ENCODE measurements at places on chromosomes 7 and 10.
A peak's percentile ranks its signal among the peaks of the same experiment; 100 is the strongest.

DNA sequence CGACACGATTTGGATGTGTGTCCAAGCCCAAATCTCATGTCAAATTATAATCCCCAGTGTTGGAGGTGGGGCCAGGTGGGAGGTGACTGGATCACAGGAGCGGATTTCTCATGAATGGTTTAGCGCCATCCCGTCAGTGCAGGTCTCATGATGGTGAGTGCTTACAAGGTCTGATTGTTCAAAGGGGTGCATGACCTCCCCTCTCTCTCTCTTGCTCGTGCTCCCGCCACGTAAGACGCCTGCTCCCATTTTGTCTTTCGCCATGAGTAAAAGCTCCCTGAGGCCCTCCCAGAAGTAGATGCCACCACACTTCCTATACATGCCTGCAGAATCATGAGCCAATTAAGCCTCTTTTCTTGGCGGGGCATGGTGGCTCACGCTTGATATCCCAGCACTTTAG lies 71.5 kb upstream of the NANOS1 start:
- DNase-seq = no peak

DNA sequence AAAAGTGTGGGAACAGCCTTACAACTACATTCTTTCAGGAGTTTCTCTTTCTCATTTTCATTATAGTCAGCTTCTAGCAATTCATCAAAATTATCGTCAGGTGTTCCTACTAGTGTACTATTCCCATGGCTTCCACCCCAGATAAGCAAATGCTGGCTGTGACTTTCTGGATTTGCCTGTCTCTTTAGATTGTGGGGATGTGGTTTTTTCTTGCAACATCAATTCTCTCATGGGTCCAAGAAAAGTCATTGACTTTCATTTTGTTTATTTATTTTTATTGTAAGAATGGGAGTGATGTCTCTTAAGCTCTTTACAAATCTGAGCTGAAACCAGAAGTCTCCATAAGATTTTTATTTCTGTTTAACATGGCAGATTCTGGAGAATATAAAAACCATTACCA lies 349.7 kb upstream of the SEMA3C start:
- DNase-seq = no peak

- DNase-seq = no peak
Measured at GRCh38 chr10:101839416-101840063, 4.1 kb downstream of the KCNIP2 start.

- no peak for DNase-seq
Measured at GRCh38 chr10:15158972-15159371, 9.5 kb downstream of the NMT2 start.

GRCh38 chr7:82443547-82444219 lies at the start of gene CACNA2D1:
TSS of gene CACNA2D1 (minus strand) at chr7:82443777.
- DNase-seq = peak; percentile 92

DNA sequence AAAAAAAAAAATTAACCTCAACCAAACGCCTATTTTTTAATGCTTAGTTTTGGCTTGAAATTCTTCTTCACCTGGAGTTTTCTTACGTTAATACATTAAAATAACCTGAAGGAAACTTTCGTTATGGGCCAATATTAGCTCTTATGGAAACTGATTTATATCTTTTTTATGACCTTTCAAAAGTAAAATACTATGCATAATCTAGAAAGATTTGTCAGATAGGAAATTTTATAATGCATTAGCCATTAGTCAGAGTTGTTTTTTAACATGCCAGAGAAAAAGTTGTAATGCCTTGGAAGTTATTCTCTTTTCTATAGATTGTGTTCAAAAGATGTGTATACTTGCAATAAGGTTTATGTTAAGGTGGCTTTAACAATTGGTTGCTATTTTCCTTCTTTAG lies 34.3 kb upstream of the ARL4A start:
- no peak for DNase-seq

DNA sequence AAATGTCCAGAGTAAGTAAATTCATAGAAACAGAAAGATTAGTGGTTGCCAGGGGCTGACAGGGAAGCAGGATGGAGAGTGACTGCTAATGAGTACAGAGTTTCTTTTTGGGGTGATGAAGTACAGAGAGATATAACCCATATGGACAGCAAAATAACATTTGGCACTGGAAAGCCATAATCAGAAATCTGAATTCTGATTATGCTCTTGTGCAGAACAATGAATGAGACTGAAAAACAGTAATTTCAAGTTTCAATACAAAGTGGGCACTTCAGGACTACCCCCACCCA lies 4.5 kb downstream of the RHEB start:
- no peak for DNase-seq

- no peak for DNase-seq
Measured at GRCh38 chr7:123022576-123022975, 27.1 kb upstream of the TAS2R16 start.

- peak; percentile 65 for DNase-seq
Measured at GRCh38 chr7:100563809-100564400, 9.8 kb downstream of the SAP25 start.

DNA sequence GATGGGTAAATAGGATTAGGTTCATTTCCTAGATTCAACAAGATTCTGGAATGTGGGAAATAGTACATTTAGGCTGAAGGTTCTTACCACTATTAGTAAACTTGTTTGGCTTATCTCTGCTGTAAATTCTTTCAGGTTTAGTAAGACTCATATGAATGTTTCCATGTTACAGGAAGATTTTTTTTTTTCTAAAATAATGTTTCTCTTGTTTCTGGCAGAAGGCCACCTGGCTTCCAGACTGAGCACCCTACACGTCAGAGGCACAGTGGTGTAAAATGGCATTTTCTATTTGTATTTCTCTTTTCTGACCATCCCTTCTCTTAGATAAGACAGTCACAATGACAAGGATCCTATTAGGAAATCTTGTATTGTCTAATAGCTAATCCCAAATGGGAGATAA lies 22.7 kb upstream of the AASS start:
- DNase-seq = peak; percentile 78

GRCh38 chr10:103533827-103534226 lies 40.3 kb downstream of the NEURL1 start:
- no peak for DNase-seq

GRCh38 chr10:96413151-96413787 lies 54.5 kb upstream of the OPALIN start:
- no peak for DNase-seq

DNA sequence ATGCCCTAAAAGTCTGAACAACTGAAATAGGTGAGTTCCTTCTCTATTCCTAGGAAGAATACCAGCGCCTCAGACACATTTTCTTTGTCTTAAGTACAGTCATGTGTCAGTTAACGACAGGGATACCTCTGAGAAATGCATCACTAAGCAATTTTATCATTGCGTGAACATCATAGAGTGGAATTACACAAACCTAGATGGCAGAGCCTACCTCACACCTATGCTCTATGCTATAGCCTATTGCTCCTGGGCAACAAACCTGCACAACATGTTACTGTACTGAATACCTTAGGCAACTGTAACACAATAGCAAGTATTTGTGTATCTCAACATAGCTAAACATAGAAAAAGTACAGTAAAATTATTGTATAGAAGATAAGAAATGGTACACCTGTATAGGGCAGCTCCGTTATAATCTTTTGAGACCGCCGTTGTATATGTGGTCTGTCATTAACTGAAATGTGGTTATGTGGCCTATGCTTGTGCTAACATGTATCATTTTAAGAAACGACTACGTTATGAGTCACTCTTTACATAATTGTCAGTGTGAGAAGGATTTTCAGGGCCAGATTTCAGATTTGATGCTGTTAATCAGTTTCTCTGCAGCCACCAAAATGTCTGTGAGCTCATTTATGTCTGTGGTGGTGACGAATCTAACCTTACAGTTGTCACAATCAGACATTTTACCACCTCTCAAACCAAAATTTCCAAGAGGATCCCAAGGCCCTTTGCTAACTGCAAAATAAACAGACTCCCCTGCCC lies 66.1 kb upstream of the STK17A start:
- peak; percentile 60 for DNase-seq

DNA sequence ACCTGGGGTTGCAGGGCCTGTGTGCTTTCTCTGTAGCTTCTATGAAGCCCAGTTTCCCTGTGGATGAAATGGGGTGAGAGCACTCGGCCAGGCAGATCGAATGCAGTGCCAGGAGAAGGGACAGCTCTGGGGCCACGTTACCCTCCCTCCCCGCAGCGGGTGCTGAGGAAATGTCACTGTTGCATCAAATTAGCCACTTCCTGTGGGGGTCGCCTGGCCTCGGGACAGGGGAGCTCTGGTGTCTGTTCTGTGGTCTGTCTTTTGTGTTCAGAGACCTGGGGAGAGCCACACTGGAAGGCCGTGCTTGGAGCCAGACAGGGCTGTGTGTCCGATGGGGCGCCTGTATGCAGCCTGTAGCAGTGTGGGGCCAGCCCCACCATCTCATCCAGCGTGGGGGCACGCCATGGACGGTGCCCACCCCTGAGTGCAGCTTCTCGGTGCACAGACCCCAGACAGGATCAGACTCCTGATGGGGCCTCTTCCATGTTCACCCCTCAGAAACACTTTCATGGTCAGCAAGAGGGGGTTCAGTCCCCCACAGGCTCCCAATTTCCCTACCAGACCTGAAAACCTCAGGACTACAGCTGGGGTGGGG lies 13.6 kb downstream of the TTYH3 start:
- DNase-seq = peak; percentile 61

DNA sequence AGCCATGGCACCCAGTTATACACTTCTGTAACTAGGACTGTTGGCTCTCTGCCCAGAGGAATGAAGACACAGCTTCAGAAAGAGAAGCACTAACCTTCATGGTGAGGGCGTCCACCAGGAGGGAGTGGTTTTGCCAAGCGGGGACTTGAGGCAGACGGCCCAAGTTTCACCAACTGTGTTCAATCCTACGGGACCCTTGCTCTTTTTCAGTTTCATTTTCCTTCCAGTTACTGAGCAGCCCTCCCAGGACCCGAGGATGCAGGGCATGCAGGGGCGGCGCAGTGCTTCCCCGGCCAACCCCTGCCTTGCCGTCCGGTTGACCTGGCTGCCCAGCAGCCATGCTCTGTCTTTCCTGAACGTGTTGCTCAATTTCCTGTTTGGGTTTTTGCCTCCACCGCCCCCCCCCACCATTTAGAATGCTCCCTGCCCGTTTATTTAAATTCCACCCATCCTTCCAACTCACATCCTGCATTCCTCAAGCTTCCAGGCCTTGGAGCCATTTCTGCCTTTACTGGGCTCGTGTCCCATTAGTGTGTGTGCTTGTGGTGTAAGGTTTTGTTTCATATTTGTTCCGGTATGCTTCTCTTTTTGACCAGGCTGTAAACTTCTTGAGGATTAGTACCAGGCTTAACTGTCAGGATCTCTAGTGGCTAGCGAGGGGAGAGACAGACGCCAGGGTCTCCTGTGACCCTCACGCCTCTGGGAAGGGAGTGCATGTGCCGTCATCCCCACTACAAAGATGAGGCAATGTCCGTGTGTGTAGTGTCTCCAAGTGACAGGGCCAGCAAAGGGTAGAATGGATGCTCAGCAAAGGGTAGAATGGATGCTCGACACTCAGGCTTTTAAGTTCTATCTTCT lies 31.6 kb downstream of the IL15RA start:
- peak; percentile 90 for DNase-seq

GRCh38 chr7:87919875-87920274 lies 14.2 kb upstream of the ADAM22 start:
- DNase-seq = no peak

DNA sequence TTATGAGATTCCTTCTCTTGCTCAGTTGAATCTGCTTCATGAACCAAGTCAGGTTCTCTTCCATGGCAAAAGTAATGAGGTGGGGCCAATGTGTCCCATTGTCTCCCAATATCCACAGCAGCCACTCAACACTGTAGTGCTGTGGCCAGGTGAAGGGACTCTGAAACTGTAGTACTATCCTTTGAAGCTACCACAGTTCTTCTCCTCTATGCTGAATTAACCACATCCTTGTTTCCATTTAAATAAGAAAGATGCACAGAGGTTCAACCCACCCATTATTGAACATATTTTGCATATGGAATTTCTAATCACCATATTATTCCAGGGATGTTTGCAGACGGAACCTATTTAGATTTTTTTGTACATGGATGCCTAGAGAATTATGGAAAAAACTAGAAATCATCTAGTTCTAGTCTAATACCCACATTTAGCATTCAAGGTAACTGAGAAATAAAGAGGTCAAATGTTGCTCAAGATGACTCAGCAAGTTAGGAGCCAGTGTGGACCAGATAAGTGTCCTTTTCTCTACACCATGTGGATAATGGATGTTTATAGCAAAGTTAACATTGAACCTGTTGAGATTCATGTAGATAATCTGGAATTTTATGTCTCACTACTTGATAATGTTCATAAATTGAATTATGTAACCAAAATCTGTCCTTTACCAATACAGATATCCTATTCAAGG lies 64.5 kb downstream of the LRRTM3 start:
- no peak for DNase-seq

- no peak for DNase-seq
Measured at GRCh38 chr10:61139592-61139953, 195.6 kb upstream of the RHOBTB1 start.

DNA sequence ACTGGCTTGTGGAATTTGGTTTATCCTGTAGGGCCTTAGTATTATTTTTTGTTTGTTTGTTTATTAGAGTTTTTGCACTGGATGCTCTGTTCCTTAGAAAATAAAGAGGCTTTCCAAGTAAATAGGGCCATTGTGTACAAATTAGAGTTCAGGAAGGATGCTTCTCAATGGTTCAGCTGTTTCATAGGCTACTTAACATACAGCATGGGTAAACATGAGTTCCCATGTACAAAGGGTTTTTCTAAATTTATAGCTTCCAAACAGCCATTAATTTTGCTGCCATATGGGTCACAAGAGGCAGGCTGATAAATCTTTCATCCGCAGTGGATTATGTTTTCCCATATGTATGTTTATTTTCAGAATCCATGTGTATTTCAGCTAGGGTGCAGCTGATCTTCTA lies 121.6 kb upstream of the WDR11 start:
- DNase-seq = no peak

- no peak for DNase-seq
Measured at GRCh38 chr7:84985073-84985784, 201.6 kb downstream of the SEMA3D start.

- no peak for DNase-seq
Measured at GRCh38 chr7:16235147-16236114, 185.9 kb downstream of the CRPPA start.

DNA sequence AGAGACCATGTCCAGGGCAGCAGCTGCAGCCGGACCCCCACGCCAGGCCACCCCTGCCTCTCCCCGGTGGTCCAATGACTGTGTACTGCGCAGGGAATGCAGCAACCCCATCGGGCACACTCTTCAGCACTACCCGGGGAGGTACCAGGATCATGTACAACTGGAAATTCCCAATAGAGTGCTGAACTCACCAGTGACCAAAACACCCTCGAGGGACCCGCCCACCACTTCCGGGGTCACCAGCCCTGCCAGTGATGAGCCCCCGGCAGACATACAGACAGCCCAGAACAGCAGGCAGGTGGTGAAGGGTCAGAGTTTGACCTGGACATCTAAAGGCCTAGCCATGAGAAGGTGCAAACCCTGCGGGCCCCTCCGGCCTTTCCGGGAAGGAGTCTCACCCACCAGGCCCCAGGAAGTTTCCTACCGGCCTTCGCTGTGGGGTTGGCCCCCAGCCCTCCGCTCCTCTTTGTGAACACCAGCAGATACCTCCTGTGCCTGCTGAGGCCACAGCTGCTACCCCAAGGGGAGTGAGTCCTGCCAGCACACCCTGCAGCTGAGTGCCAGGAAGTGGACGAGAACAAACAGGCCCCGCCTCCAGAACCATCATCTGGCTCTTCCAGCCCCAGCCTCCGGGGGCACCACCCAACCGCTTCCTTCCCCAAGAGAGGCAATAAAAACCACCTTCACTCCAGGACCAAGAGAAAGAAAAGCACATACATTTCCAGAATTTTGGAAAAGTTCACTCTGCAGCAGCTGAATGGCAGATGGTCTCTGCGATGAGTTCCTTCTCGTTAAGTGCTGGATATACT lies 5.0 kb upstream of the ANKRD61 start:
- peak; percentile 31 for DNase-seq
